Psoas muscle (tissue), 8 donors: ENCODE measurements at places on chromosomes 2 and 18. TPM values are rescaled to one million over a fixed set of nuclear protein-coding genes. Genes with fewer than 3 reads are reported as not detected.

The MOB4 gene
- 27.5 TPM for polyA plus RNA-seq

The RESP18 gene
- not detected for polyA plus RNA-seq

The PSMD14 gene
- 372 TPM for polyA plus RNA-seq

The GALNT1 gene
- polyA plus RNA-seq: 32.5 TPM

The CD302 gene
- polyA plus RNA-seq: 2.7 TPM
